NCI-H1092 treated with DMSO at 0.1 percent for 48 hours (cell line): ENCODE measurements at places on chromosomes 7 and 10.

DNA sequence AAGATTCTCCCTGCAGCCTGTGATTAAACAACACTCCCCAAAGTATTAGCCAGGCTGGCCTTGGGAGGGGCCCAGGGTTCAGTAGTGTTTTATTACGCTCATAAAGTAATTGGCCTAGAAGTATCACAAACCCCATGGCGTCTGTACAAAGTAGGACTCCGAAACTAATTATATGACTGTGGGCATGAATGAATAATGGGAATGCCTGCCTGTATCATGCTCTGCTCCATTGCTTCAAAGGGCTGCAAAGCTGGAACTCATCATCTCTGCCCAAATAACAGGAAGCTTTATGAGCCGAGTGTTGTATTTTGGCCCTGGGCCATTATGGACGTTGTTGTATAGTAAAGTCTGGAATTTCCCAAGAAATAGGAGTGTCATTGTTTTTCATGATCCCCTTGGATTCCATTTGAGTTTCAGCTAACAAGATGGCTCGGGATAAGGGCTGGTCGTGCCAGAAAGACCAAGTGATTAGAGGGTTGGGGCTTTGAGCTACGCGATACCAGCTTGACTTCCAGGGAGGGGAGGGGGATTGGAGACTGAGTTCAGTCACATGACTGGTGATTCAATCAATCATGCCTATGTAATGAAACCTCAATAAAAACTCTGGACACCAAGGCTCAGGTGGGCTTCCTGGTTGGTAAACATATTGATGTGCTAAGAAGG is 65.3 kb upstream of the NPTX2 start:
- DNase-seq, result no peak

GRCh38 chr7:117383483-117384189 is 43.7 kb downstream of the ASZ1 start:
- no peak for DNase-seq

DNA sequence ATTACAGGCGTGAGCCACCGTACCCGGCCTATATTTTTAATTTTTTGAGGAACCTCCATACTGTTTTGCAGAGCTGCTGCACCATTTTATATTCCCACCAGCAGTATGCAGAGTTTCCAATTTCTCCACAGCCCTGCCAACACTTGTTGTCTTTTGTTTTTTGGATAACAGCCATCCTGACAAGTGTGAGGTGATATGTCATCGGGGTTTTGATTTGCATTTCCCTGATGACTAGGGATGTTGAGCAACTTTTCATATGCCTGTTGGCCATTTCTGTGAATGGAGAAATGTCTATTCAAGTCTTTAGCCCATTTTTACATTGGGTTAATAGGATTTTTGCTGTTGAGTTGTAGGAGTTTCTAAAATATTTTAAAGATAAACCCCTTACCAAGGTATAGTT is 22.2 kb downstream of the ENTPD7 start:
- DNase-seq, result no peak

DNA sequence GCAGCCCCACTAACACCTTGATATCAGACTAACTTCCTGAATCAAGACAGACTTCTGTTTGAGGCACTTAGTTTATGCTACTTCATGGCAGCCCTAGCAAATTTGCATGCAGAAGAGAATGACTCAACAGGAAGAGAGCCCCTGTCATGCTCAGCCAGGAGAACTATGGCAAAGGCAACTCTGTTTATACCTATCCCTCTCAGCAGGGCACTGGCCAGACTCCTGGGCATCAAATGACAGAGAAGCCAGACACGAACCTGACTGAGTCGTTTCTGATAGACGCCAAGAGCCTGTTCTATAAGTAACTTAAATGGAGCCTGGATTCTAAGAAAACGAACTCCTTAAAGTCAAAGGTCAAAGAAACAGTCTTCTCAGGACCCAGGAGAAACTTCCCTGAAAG is 50.9 kb upstream of the UNC5B start:
- DNase-seq, result no peak

DNA sequence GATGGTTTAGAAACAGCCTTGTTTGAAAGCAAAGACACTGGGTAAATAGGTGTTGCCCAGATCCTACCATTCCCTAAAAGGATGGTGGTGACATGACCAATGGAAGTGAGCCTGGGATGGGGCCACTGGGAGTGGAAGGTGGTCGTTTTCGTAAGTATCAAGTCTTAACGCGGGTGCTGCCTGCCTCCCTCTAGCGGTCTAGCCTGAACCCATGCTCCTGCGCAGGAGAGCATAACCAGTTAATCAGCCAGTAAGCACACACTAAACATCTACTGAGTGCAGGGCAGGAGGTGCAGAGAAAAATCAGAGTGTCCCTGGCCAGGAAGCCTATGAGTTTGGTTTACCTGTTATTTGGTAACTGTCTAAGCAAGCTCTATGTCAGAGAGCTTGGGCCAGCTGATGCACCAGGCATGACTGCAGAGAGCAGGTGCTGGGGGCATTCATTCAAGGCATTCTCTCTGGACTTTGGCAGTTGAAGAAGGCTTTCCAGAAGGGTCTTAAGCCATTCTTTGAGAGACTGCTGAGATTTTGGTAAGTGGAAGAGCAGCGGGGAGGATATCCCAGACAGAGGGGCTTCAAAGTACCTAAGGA is 930 bp downstream of the GARIN1A start:
- peak; percentile 15 for DNase-seq

GRCh38 chr7:50330254-50330653 is 25.7 kb downstream of the IKZF1 start:
- no peak for DNase-seq

DNA sequence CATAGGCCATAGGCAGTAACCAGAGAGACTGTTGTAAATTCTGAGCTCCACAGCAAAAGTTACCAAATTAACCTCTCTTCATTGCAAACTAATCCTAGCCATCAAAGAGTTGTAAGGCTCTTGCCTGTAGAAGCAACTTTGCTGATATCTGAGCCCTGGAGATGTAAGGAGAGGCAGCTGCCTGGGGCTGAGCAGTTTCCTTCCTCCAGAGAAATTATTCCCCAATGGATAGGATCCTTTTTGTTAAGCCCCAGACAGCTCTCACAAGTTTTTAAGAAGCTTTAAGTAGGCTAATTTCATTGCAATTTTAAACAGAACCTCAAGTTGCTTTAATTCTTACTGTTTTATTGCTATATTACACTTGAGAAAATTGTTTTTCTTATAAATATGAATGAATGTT is 211.1 kb downstream of the GALNT17 start:
- no peak for DNase-seq

GRCh38 chr10:127123626-127124025 is 72.8 kb downstream of the INSYN2A start:
- DNase-seq, result no peak

DNA sequence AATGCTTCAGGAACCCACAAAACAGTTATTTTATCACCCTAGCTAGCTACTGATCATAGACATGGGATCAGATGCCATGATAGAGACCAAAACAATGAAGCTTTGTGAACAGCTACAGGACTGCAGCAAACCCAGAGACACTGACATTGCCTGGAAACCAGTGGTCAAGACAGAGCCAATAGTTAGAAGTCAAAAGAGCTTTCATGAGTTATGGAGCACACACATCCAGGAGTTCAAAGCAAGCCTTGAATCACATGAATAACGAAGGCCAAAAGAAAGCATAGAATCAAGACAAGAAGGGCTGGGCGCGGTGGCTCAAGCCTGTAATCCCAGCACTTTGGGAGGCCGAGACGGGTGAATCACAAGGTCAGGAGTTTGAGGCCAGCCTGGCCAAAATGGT is 34.5 kb upstream of the GSAP start:
- DNase-seq, result no peak

GRCh38 chr7:15197042-15197977 is 294.8 kb upstream of the DGKB start:
- DNase-seq, result no peak

DNA sequence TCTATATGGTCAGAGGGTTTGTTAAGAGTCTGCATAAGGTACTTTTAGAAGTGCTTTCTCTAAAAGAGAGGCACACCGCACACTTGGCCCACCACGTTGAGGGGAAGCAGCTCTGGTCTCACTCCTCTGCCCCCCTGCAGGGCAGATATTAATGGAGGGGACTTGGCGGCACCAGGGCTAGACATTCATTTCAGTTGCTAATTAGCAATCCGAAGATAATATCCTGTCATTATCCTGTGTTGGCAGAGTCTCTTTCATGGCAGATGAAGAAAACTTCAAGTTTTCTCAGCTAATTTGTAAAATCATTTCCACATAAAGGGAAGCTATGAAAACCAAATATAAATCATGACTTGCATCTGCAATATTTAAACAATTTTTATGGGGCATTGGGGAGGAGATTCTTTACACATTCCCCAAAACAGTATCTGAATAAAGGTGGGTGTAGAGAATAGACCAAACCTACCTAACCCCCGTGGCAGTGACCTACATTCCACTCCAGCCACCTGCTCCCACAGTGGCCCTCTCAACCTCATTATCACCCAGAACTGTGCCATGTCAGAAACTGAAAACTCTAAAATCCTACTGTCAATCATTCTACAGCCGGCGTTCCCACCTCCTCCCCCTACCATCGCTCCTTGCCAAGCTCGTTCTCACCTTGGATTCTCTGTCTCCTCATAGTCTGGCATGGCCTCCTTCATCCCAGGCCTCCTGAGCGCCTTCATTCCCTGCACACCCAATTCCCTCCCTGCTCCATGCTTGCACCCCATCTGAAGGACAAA is 54.1 kb upstream of the STK17A start:
- no peak for DNase-seq

- DNase-seq, result no peak
These were observed 648.1 kb upstream of the FOXK1 start for GRCh38 chr7:4033996-4034395.

GRCh38 chr10:5470062-5470751 is 29.2 kb downstream of the CALML5 start:
- DNase-seq, result no peak

GRCh38 chr10:32927750-32928149 is 30.3 kb downstream of the ITGB1 start:
- no peak for DNase-seq

GRCh38 chr7:94190599-94191061 is 186.5 kb upstream of the BET1 start:
- peak; percentile 40 for DNase-seq

DNA sequence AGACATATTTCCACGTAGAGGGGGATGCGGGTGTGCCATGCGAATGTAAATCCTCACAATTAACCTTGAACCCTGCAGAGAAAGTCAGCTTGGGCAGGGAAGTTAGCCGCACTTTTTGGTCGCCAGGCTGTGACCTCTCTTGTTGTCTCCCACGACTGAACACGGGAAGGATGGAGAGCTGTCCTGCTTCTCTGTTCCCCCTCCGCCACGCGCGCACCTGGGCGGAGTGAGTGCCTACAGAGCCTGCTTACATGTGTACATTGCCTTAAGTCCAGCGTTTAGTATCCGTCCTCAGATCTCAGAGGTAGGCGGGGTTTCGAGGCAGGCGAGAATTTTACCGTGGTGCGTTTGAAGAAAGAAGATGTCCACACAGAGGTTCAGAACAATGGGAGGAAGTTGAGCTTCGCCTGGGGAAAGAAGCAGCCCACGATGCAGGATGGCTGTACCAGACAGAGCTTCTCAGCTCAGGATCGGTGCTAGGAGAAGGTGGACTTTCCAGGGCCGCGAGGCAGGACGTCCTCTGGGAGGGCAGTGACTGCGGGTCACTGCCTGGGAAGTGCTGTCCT is 482 bp upstream of the ERCC6 start:
- peak; percentile 41 for DNase-seq

DNA sequence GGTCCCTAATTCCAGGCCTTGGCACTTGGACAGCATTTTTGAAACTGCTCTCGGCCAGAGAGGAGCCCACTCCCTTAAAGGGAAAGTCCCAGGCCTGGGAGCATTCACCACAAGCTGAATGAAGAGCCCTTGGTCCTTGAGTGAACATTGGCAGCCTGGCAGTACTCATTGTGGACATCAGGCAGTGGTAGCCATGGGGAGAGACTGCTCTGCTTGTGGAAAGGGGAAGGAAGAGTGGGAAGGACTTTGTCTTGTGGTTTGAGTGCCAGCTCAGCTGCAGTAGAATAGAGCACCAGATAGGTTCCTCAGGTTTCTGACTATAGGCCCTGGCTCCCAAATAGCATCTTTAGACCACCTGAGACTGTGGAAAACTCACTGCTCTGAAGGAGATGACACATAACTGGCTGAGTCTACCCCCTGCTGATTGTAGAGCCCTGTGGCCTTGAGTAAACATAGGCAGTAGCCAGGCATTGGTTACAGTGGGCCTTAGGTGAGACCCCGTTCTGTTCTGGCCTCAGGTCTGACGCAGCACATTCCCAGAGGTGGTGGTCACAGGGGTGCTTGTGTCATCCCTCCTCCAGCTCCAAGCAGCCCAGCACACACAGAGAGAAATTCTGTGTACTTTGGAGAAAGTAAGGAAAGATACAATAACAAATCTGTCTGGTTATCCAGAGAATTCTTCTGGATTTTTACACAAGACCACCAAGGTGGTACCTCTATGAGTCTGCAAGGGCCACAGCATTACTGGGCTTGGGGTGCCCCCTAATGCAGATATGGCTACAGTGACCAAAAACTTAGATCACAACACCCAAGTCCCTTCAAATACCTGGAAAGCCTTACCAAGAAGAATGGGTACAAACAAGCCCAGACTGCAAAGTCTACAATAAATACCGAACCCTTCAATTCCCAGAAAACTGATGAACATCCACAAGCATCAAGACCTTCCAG is 153.8 kb downstream of the GNAI1 start:
- DNase-seq, result no peak

- no peak for DNase-seq
These were observed 2.1 kb downstream of the AMZ1 start for GRCh38 chr7:2689951-2690705.

DNA sequence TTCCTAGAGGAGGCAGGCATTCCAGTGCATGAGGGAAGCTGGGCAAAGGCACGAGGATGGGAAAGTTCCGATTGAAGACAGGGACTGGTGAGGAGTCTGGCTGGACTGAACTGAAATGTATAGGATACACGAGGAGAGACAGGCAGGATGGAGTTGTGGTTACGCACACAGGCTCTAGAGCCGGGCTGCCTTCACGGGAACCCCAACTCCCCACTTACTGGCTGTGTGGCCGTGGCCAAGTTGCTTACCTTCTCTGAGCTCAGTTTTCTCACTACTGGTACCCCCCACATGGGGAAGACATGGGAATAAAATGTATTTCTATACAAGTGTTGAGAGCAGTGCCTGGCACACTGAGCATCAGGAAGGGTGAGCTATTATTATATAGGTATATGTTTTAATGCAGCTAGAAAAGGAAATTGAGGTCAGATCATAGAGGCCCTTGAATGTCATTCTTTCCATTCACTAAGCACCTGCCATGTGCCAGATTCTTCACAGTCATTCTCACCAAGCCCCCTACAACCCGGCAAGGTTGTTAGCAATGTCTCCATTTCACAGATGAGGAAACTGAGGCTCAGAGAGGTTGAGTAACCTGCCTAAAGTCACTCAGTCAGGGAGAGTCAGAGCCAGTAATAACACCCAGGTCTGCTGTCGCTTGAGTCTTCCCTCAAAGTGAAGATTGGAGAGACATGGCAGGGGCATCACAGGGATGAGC is 9.7 kb downstream of the CHST3 start:
- DNase-seq, result no peak

- DNase-seq, result no peak
These were observed 18.4 kb upstream of the CUBN start for GRCh38 chr10:17147884-17148489.

DNA sequence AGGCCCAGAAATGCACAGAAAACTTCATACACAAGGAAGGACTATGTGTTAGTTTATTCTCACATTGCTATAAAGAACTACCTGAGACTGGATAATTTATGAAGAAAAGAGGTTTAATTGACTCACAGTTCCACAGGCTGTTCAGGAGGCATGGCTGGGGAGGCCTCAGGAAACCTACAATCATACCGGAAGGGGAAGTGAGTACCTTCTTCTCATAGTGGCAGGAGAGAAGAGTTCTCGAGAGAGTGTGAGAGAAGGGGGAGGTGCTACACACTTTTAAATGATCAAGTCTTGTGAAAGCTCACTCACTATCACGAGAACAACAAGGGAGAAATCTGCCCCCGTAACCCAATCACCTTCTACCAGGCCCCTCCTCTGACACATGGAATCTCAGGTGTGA is 16.8 kb upstream of the RAMP3 start:
- DNase-seq, result no peak
